Activated CD8-positive, alpha-beta T cell treated with anti-CD3 and anti-CD28 coated beads, Interleukin-2, amount 10 ng/mL, durations not matched to agents 7 days and 5 days (primary cell): ENCODE measurements at places on chromosomes 13 and 19. TPM values are rescaled to one million over a fixed set of nuclear protein-coding genes. Genes with fewer than 3 reads are reported as not detected.

WDR87 gene
- not detected for total RNA-seq

EBI3 gene
- not detected for total RNA-seq

PSG6 gene
- total RNA-seq = not detected

ANGPTL8 gene
- total RNA-seq = not detected

CEACAM8 gene
- total RNA-seq = not detected

MISP3 gene
- 1.0 TPM for total RNA-seq

COMP gene
- not detected for total RNA-seq

ZNF221 gene
- total RNA-seq = 1.9 TPM

CACNG7 gene
- total RNA-seq = not detected

GRCh38 chr19:15284091-15284490 is 48.2 kb downstream of the BRD4 start:
- H3K36me3 ChIP-seq = peaks cover 3% of the 10 kb centered on the region
- DNase-seq = no peak
- no peak overlapping the region for H3K4me3 ChIP-seq

- DNase-seq = no peak
- H3K27ac ChIP-seq = no peak overlapping the region
- H3K4me3 ChIP-seq = no peak overlapping the region
- H3K4me1 ChIP-seq = peaks cover 10% of the 10 kb centered on the region
Observed at GRCh38 chr19:1183543-1184172, 9.6 kb upstream of the SBNO2 start.

GRCh38 chr13:112842343-112842856 is 126.6 kb upstream of the MCF2L start:
- peaks cover 22% of the 10 kb centered on the region for H3K36me3 ChIP-seq
- H3K4me1 ChIP-seq = no peaks in the 10 kb centered on the region
- DNase-seq = no peak
- H3K4me3 ChIP-seq = no peak overlapping the region
- no peak overlapping the region for H3K27ac ChIP-seq

DNA sequence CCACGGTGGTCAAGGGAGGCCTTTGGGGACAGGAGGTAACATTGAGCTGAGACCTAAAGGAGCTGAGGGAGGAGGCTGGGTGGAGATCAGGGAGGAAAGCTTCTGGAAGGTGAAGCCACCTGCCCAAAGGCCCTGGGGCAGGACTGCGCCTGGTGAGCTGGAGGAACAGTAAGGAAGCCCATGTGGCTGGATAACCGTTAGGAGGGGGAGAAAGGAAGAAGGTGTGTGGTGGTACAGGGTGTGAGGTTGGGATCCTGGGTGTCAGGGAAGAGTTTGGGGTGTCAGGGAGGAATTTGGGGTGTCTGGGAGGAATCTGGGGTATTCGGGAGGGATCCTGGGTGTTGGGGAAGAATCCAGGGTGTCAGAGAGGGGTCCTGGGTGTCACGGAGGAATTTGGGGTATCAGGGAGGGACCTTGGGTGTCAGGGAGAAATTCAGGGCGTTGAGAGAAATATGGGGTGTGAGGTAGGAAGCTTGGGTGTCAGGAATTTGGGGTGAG is 695 bp downstream of the TICAM1 start:
- peaks cover 25% of the 10 kb centered on the region for H3K4me1 ChIP-seq
- H3K27me3 ChIP-seq = no peaks in the 10 kb centered on the region
- peaks cover 9% of the 10 kb centered on the region for H3K36me3 ChIP-seq
- H3K27ac ChIP-seq = peak overlapping the region; percentile 86

GRCh38 chr19:19319732-19320360 is 463 bp downstream of the SUGP1 start:
- H3K27ac ChIP-seq = peak overlapping the region; percentile 100
- H3K27me3 ChIP-seq = no peaks in the 10 kb centered on the region
- peaks cover 37% of the 10 kb centered on the region for H3K4me1 ChIP-seq
- peaks cover 41% of the 10 kb centered on the region for H3K36me3 ChIP-seq
- peak overlapping the region; percentile 97 for H3K4me3 ChIP-seq

GRCh38 chr13:108957369-108958012 is 328.1 kb downstream of the MYO16 start:
- DNase-seq = no peak
- peaks cover 2% of the 10 kb centered on the region for H3K27me3 ChIP-seq
- no peaks in the 10 kb centered on the region for H3K4me1 ChIP-seq
- H3K4me3 ChIP-seq = no peak overlapping the region

DNA sequence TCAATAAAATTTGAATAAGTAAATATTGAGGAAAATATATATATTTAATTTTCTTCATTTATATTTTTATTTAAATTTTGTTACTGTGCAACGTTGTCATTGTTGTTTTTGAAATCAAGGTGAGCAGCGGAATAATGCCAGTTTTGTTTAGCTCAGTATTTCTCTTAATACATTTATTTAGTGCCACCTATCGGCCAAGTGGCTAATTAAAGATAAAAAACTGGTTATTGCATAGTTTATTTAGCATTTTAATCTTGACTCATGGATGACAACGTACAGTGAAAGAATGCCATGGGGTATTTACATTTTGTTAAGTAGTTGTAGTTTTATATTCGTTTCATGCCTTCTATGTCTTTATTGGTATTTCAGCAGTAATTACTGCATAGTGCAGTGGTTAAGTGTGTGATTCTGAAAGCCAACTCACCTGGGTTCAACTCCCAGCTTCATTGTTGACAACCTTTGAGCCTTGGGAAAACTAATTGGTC is 265.9 kb downstream of the MYO16 start:
- no peak overlapping the region for H3K27ac ChIP-seq
- DNase-seq = no peak
- H3K36me3 ChIP-seq = no peaks in the 10 kb centered on the region
- H3K4me1 ChIP-seq = peaks cover 13% of the 10 kb centered on the region
- H3K27me3 ChIP-seq = peaks cover 4% of the 10 kb centered on the region

DNA sequence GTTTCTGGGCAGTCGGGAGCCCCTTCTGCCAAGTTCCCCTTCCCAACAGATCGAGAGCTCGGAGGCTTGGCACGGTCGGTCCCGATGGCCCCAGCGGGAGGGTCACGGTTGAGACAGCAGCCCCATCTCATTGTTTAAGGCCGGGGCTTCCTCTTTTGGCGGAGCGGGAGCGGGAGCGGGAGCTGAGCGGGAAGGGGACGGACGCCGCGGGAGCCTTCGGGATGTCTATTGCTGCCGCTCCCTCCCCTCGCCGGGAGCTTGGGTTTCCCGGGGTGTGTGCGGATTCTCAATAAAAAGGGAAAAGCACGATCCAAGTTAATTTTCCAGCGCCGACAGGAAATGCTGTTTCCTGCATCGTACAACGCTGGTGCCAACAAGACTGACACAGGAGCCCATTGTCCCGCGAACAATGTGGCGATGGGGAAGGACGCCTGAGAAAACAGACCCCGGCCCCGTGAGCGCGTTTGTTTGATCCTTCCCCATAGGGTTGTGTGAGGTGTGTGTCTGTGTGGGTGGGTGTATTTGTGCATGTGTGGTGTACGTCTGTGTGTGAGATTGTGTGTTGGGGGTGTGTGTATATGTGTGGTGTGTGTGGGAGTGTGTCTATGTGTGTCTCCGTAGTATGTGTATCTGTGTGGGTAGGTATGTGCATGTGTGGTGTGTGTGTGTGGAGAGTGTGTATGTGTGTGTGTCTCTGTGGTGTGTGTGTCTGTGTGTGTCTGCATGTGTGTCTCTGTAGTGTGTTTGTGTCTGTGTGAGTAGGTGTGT is 36.3 kb upstream of the FLT1 start:
- DNase-seq = no peak
- H3K27me3 ChIP-seq = peaks cover 36% of the 10 kb centered on the region
- H3K36me3 ChIP-seq = no peaks in the 10 kb centered on the region
- H3K4me1 ChIP-seq = peaks cover 7% of the 10 kb centered on the region
- H3K27ac ChIP-seq = no peak overlapping the region

DNA sequence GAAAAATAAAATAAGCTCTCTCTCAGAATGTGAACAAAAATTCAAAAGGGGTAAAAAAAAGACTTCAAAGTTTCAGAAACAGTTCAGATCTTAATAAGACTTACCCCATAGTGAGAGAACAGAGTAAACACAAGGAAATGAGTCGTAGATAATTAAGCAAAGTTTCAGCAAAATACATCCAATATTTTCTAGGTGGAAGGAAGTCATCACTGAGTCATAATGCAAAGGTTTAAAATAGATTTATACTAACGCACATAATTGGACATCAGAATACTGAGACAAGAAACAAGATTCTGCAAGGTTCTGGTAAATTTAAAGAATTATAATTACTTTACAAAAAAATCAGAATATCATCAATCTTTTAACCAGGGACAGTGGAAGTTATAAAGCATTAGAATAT is 1370.7 kb upstream of the ATXN8OS start:
- H3K4me1 ChIP-seq = no peaks in the 10 kb centered on the region
- H3K27me3 ChIP-seq = no peaks in the 10 kb centered on the region
- H3K27ac ChIP-seq = no peak overlapping the region
- no peak for DNase-seq

- no peak overlapping the region for H3K4me3 ChIP-seq
- H3K36me3 ChIP-seq = no peaks in the 10 kb centered on the region
- H3K4me1 ChIP-seq = peaks cover 21% of the 10 kb centered on the region
- DNase-seq = peak; percentile 46
Observed at GRCh38 chr13:30159446-30159839, 147.9 kb downstream of the KATNAL1 start.

GRCh38 chr13:60288569-60288968 is 108.5 kb upstream of the TDRD3 start:
- H3K4me1 ChIP-seq = no peaks in the 10 kb centered on the region
- no peaks in the 10 kb centered on the region for H3K36me3 ChIP-seq
- no peaks in the 10 kb centered on the region for H3K27me3 ChIP-seq
- no peak for DNase-seq
- H3K27ac ChIP-seq = no peak overlapping the region

- no peaks in the 10 kb centered on the region for H3K27me3 ChIP-seq
- H3K4me1 ChIP-seq = peaks cover 36% of the 10 kb centered on the region
- H3K4me3 ChIP-seq = no peak overlapping the region
- peaks cover 4% of the 10 kb centered on the region for H3K36me3 ChIP-seq
Observed at GRCh38 chr19:46980761-46981160, 38.9 kb upstream of the NPAS1 start.

GRCh38 chr13:54379461-54379860 is 1350.8 kb downstream of the OLFM4 start:
- no peaks in the 10 kb centered on the region for H3K4me1 ChIP-seq
- no peaks in the 10 kb centered on the region for H3K36me3 ChIP-seq
- H3K27ac ChIP-seq = no peak overlapping the region
- no peak for DNase-seq
- H3K4me3 ChIP-seq = no peak overlapping the region

GRCh38 chr13:74871369-74872070 is 610.4 kb downstream of the TBC1D4 start:
- no peak overlapping the region for H3K4me3 ChIP-seq
- no peaks in the 10 kb centered on the region for H3K36me3 ChIP-seq
- H3K4me1 ChIP-seq = no peaks in the 10 kb centered on the region
- no peak overlapping the region for H3K27ac ChIP-seq

GRCh38 chr19:16175954-16176353 is 2.6 kb upstream of the CIB3 start:
- peaks cover 8% of the 10 kb centered on the region for H3K27me3 ChIP-seq
- no peak overlapping the region for H3K4me3 ChIP-seq
- no peak for DNase-seq
- H3K4me1 ChIP-seq = peaks cover 9% of the 10 kb centered on the region
- no peaks in the 10 kb centered on the region for H3K36me3 ChIP-seq

- no peak overlapping the region for H3K4me3 ChIP-seq
- H3K27me3 ChIP-seq = peaks cover 2% of the 10 kb centered on the region
- no peak overlapping the region for H3K27ac ChIP-seq
- H3K4me1 ChIP-seq = no peaks in the 10 kb centered on the region
Observed at GRCh38 chr13:45751885-45752284, 49.8 kb downstream of the CBY2 start.

GRCh38 chr13:33745370-33746324 is 72.3 kb upstream of the RFC3 start:
- no peaks in the 10 kb centered on the region for H3K27me3 ChIP-seq

GRCh38 chr13:73429701-73430100 is 370.9 kb downstream of the KLF5 start:
- H3K27ac ChIP-seq = no peak overlapping the region
- no peaks in the 10 kb centered on the region for H3K36me3 ChIP-seq
- no peak for DNase-seq
- no peak overlapping the region for H3K4me3 ChIP-seq
- H3K27me3 ChIP-seq = peaks cover 2% of the 10 kb centered on the region

- peaks cover 4% of the 10 kb centered on the region for H3K4me1 ChIP-seq
- no peaks in the 10 kb centered on the region for H3K27me3 ChIP-seq
- H3K36me3 ChIP-seq = peaks cover 42% of the 10 kb centered on the region
- H3K4me3 ChIP-seq = no peak overlapping the region
- no peak overlapping the region for H3K27ac ChIP-seq
Observed at GRCh38 chr13:36965767-36966166, 33.4 kb downstream of the ALG5 start.

DNA sequence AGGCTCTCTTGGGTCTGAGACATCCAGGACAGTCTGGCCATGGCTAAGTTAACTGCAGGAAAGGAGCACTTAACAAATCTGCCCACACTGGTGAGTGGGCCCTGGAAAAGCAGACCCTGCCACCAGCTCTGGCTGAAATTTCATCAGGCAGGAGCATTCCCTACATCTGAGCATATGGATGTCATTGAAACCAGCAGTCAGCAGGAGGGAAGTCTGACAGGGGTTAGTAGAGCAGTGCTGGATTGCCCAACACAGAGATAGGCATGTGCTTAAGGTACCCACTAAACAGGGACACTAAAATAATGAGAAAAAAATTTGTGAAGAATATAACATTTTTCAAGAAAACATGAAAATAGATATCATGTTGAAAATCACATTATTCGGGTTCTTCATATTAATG is 13.6 kb upstream of the ACOD1 start:
- no peak overlapping the region for H3K27ac ChIP-seq
- H3K4me3 ChIP-seq = no peak overlapping the region
- H3K27me3 ChIP-seq = no peaks in the 10 kb centered on the region
- no peak for DNase-seq
- H3K4me1 ChIP-seq = no peaks in the 10 kb centered on the region

DNA sequence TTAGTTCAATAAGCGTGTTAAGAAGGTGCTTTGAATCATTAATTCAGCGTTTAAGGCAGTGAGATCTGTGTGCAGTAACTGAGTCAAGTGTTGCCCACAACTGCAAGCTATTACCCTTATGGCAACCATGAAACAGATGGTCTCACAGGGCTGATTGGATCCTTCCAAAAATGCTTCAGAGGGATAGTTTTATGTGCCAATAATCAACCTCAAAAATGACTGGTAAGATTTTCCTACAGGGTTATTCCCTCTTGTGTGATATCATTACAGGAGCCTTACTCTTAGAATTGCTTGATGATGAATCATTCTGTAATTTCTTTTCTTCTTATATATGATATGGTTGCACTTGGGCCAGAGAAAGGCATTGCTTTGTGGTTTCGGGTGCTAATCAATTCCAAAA is 1299.2 kb upstream of the ATXN8OS start:
- H3K4me1 ChIP-seq = no peaks in the 10 kb centered on the region
- no peaks in the 10 kb centered on the region for H3K27me3 ChIP-seq
- no peak overlapping the region for H3K4me3 ChIP-seq
- no peak for DNase-seq

DNA sequence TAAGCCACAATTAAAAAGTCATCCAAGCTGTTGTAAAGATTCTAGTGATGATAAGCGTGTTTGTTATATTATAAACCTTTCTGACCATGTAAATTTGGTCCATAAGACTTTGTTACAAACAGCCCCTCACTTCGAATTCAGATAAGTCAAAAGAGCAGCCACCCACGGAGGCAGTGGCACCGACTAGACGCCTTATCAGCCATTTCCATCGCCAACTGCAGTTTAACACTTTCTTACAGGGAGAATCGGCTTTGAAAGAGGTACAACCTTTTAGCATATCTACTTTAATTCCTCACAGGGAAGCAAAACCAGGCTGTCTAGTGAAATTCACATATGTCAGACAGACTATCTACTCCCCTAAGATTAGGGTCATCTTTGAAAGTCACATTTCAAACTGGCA is 47.5 kb downstream of the SOX21 start:
- H3K36me3 ChIP-seq = no peaks in the 10 kb centered on the region
- DNase-seq = no peak
- H3K4me1 ChIP-seq = no peaks in the 10 kb centered on the region
- H3K27ac ChIP-seq = no peak overlapping the region
- no peak overlapping the region for H3K4me3 ChIP-seq
- H3K27me3 ChIP-seq = peaks cover 22% of the 10 kb centered on the region
